ENCODE measurements at places on chromosomes 2 and 18.

DNA sequence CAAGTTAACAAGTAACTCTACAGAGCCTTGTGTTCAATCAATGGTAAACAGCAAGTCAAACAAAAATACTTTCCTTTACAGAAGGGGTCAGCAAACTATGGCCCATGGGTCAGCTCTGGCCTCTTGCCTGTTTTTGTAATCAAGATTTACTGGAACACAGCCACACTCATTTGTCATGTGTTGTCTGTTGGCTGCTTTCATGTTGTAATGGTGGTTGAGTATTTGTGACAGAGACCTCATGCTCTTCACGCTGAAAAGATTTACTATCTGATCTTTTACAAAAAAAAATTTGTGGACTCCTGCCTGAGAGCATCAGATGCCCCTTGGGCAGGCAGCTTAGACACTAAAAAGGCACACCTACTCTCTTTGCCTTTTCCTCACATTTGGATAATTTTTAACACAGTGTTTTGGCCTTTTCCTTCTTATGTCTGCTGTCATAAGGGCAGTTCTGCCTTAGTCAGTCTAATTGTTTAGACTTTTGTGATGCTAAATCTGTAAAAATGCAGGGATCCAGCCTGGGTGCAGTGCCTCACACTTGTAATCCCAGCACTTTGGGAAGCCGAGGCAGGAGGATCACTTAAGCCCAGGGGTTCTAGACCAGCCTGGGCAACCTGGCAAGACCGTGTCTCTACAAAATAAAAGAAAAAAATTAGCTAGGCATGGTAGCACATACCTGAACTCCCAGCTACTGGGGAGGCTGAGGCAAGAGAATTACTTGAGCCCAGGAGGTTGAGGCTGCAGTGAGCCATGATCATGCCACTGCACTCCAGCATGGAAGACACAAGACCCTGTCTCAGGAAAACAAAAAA lies 18.3 kb downstream of the IL1B start:
- DNase-seq, result no peak

GRCh38 chr2:100136310-100136709 lies 6.1 kb downstream of the AFF3 start:
- no peak for DNase-seq

DNA sequence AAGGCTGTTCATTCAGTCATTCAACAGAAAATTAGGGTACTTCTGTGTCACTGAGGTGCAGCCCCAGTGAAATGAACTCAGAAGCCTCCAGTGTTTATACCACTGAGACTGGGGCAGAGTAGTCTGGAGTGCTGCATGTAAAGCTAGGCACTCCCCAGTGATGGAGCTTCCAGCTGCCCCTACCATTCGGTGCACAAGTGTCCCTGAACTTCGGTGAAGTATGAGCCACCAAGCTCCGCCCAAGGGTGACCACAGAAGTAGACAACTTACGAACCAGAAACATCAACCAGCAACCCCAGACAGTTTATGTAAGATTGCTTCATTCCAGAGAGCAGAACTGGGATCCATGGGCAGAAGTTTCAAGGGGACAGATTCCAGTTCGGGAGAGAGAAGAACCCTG lies 70.6 kb upstream of the FOSL2 start:
- no peak for DNase-seq

- DNase-seq, result no peak
Measured at GRCh38 chr2:74835831-74836674, 2.1 kb downstream of the HK2 start.

- DNase-seq, result no peak
Measured at GRCh38 chr2:118978064-118978463, 36.1 kb downstream of the MARCO start.

DNA sequence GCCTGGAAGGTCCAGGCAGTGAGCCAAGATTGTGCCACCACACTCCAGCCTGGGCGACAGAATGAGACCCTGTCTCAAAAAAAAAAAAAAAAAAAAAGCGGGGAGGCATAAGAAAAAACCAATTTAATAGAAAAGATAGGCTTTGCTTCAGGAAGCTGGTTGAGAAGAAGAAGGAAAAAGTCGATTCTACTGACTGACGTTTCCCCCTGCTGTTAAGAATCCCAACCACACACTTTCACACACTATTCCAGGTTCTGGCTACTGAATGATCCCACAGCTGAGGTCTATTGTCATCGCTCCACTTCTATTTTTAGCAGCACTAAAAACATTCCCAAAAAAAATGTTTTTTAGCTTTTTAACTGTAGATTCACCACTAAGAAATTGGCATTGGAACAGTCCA lies 6.7 kb upstream of the CHCHD5 start:
- no peak for DNase-seq

DNA sequence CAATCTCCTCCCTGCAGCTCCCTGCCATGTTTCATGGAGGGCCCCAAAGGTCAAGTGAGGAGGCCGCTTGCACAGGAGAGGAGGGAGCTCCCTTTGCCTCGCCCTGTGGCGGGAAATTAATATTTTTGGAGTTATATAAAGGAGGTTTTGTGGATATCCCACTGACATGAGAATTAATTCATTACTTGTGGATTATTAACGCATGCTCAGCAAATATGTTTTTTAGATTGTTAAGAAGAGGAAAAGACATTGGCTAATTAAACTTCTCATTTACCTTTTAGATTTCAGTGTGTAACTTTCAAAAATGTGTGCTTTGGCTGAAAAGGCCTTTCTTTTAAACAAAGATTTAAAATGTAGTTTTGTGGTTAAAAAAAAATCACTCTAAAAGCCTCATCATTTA lies 474.0 kb downstream of the SOCS6 start:
- no peak for DNase-seq

- DNase-seq, result no peak
Measured at GRCh38 chr2:86254576-86255538, 55.6 kb downstream of the MRPL35 start.

DNA sequence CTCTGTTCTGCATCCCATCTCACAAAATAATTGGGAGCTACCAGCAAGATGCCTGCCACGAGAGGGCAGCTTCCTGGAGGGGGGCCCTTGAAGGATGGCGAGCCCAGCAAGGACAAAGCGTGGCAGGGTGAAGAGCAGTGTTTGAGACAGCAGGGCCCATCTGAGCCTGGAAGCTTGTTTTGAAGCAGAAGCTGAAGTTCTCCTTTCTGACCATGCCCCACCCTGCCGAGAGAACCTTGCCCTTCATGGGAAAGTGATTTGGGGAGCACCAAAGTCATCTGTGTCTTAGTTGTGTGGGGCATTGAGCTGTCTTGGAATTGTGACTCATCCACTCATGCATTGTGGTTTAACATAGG lies 216.3 kb downstream of the BCL11A start:
- DNase-seq, result no peak

- no peak for DNase-seq
Measured at GRCh38 chr2:13768274-13768673, 864.2 kb upstream of the LRATD1 start.

DNA sequence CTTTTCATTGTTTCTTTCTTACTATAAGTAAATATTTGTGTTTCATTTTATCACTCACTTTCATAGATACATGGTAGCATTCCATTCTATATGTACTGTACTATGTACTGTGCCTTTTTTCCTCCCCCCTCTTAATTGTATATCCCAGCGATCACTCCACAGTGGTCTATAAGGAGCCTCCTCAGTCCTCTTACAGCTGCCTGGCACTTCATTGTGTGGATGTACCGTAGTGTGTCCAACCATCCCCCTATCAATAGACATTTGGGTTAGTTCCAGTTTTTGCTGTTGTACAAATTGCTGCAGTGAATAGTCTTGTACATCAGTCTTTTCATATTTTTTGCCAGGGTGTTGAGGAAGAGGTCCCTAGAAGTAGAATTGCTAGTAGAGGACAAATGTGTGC lies 21.4 kb upstream of the DRC1 start:
- no peak for DNase-seq

DNA sequence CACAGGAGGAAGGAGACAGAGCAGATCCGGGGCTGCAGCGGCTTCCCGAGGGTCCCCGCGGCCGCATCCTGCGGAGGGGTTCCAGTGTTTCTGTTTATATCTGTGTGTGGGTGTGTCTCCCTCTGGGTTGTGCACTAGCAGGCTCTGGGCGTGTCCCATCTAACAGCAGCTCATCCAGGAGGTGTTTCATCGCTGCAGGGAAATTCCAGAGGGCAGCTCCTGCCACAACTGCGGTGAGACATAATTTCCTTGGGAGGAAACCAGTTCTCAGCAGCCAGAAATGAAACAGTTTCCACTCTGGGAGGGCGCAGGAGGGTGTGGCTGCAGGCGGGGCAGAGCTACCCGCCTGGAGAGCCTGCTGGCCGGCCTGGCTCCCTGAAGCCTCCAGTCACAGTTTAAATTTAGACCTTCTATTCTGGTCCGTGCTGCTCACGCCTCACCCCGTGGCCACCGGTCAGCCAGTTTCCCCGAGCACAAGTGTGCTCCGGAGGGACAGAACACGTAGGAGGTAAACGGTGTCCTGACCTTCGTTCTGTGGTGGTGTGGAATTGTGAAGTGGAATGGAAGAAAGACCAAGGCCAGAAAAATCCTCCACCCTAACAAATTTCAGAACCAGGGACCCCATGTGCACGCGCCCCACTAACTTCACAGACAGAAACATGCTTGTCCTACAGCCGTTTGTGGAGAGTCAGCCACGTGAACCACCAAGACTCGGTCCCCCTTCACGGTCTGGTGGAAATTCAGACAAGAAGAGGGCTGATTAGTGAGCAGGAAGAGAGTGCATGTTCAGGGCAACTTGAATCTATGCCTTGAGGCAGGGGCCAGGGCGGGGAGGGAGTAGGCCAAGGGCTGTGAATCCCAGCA lies 50.2 kb downstream of the TEX44 start:
- DNase-seq, result peak; percentile 96

- no peak for DNase-seq
Measured at GRCh38 chr18:9642799-9643462, 28.6 kb upstream of the PPP4R1 start.

DNA sequence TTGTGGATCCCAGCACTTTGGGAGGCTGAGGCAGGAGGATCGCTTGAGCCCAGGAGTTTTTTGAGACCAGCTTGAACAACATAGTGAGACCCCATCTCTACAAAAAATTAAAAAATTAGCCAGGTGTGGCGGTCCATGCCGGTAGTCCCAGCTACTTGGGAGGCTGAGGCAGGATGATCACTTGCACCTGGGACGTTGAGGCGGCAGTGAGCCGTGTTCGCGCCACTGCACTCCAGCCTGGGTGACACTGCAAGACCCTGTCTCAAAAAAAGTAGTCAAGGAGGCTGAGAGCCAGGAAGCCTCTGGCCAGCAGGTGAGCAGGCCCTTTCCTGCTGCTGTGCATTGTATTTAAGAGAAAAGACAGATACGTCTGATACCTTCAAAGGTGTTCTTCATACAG lies 11.1 kb upstream of the PROC start:
- DNase-seq, result no peak

DNA sequence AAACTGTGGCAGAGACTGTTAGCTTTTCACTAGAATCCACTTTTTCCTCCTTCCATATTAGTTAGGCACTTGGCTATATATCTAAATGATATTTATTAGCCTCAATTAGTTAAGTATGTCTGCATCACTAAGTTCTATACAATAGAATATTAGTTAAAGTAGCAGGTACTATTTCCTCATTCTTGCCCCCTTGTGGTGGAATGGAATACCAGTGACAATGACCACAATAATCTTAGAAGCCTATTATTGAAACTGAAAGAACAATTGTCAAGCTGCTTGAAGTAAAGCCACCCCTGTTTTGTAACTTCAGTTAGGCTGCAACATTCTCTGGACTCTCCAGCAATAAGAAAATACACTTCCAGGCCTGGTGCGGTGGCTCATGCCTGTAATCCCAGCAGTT lies 476.3 kb upstream of the VWC2L start:
- no peak for DNase-seq

DNA sequence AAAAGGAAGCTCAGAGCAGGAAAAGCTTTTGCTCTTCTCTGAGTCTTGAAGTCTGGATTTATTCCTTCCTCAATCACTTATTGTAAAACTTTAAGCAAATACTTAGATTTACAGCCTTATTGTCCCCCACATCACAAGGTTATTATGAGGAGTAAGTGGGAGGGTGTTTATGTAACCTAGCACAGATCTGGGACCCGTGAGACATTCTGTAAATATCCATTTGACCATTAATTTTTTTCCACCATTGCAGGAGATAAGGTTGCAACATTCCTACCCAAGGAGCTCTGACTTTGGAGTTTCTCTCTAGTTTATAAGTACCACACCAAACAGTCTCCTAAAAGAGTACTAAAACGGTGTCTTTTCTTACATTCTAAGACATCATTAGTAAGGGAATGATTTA lies 52.1 kb upstream of the CTIF start:
- no peak for DNase-seq

- peak; percentile 67 for DNase-seq
Measured at GRCh38 chr2:219475697-219476651, 22.7 kb upstream of the GMPPA start.

DNA sequence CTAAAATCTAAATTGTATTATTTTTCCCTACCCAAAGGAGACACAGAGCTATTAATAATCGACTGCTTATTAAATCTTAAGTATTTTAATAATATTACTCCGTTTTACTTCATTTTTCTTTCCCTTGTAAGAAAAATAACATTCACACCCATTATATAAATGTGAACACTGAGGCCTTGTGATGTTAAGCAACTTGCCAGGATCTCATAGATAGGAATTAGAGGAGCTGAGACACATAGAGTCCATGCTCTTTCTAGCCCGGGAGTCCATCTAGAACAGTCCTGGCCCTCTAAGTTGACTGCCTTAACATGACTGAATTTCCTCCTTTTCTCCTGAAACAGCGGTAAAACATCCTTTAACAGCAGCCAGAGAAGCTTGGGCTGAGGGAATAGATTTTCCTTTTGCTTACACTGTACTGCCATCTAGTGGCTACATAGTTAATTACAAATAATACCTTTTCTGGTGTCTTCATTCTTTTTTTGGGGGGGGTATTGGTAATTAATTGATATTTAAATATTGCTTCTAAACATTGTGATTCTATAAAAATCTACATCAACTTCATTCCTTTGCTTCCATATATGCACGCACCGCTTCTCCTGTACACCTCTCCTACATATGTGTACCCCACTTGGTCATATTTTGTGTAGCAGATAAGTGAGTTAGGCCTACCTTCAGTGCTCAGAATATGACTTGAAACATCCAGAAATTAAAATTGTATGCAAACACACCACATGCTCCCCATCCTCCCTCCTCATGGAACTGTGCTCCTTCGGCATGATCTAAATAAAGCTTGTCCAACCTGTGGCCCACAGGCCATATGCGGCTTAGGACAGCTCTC lies 125.8 kb upstream of the HNMT start:
- DNase-seq, result peak; percentile 18

DNA sequence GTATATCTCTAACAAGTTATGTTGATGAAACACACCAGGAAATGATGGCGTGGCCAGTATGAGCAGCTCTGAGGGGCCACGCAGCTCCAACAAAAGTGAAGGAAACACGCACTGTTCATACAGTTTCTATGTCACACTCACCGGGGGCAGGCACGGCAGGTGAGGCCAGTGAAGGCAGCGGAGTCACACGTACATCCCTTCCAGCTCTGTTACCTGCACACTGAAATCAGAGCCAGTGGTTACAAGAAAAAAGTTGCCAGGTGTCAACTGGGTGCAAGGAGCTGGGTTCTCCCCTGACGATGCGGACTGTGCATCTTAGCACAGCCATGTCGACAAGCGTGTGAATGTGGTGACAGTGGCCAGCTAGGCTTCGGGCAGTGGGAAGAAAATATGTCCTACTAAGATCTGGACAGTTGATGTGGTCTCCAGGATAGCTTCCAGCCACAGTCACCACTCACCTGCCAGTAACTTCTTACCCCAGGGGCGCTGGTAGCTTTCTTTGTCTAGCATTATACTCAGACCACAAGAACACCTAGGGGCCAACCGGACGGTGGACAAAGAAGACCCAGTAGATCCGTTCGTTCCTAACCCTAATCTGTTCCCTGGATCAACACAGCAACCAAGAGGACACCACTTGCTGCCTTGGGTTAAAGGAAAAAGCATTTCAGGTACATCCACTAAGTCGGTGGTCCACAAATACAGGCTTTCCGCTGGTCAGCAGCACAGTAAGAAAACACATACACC lies 10.1 kb downstream of the HJURP start:
- no peak for DNase-seq

All from H54 (cell line).